NCI-H1092 (cell line): ENCODE measurements at places on chromosomes 5 and 9.

DNA sequence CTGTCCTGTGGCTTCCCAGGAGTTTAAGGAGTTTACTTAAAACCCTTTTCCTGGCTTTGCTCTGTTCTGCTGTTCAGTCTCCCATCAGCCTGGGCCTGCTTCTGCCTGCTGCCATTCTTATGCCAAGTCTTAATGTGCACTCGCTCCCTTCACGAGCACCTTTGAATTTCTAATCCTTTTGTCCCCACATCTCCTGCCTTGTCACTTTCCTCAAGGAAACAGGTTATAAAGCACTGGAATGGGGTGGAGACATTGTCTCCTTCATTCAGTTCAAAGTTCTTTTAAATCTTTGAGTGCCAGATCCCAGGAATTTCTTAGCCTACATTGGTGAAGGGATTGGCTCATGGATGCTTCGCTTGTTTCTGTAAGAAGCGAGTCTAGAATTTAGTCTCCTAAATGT is 87.2 kb upstream of the LIFR start:
- DNase-seq = no peak

DNA sequence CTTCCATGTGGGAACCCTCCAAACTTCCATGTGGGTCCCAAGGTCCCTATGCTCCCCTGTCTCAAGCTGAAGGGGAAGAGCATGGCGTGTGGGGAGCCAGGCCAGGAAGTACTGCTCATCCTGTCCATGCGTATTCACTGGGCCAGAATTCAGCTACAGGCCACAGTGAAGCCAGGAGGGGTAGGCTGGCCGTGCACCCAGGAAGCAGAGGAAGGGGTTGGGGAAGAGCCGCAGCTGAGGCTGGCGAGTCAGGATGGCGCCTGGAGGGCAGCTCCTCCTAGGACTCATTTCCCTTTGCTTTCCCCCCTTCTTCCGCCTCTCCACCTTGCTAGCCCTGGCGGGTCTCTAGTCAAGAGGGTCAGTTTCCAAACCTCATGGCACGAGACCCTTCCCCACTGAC is 57.4 kb downstream of the ROPN1L start:
- DNase-seq = no peak

- no peak for DNase-seq
These were observed 341.8 kb downstream of the NFIB start for GRCh38 chr9:13971966-13972655.

- no peak for DNase-seq
These were observed 49.2 kb upstream of the SLC44A1 start for GRCh38 chr9:105195259-105195658.

DNA sequence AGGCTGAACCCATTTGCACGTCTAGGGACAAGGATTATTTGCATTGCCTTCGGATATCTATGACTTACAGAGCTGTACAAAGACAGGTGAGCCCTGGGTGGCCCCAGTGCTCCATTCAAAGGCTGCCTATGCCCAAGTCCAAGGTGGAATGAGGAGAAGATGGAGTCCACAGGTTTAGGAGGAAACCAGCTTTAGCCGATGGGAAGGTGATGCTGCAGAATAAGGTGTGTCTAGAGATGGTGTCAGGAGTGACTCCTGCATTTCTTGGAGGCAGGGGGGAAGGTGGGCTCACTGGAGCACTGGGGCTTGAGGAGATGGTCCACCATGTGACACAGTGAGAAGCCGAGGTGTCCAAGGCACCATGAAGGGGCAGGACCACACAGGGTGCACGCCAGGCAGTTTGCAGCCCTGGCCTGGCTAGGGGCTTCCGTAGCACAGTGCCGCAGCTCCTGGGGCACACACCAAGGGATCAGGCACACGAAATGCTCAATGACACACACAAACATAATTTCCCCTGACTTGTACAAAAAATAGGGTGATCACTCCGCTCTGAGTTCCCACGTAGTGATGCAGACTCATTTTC is 32.1 kb downstream of the SEMA4D start:
- no peak for DNase-seq

GRCh38 chr5:150167908-150168307 is 1.3 kb downstream of the CDX1 start:
- no peak for DNase-seq

DNA sequence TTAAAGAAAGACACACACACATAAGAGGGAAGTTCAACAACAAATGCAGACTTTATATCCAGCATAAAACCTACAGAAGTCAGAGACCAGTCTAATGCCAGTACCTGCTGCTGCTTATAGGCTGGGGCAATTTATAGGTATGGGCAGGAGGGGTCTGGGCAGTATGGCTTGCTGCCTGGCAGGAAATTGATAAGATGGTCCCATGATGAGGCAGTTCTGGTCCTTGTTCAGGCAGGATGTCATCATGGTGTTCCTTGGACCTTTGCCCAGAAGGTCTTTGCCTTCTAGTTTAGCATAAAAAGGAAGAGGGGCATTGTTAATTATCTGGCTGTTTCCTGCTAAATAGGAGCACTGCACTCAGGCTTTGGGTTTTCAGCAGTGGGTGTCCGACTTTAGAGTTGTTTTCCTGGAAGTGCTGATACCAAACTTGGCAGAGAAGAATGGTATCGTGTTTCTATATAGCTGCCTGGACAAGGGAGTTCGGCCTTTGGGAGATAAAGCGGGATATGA is 10.4 kb upstream of the PDCD1LG2 start:
- peak; percentile 61 for DNase-seq

DNA sequence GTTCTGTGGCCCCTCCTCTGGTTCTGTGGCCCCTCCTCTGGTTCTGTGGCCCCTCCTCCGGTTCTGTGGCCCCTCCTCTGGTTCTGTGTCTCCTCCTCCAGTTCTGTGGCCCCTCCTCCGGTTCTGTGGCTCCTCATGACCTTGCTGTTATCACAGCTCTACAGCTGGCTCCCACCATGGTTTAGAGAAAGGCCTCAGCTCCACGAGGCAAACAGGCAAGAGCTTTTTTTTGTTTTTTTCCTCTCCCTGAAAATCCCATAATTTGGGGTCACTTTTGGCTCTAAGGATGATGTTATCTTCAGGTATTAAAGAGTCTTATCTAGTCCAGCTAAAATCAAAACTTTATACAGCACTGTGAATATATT is 31.8 kb downstream of the C5orf15 start:
- no peak for DNase-seq

DNA sequence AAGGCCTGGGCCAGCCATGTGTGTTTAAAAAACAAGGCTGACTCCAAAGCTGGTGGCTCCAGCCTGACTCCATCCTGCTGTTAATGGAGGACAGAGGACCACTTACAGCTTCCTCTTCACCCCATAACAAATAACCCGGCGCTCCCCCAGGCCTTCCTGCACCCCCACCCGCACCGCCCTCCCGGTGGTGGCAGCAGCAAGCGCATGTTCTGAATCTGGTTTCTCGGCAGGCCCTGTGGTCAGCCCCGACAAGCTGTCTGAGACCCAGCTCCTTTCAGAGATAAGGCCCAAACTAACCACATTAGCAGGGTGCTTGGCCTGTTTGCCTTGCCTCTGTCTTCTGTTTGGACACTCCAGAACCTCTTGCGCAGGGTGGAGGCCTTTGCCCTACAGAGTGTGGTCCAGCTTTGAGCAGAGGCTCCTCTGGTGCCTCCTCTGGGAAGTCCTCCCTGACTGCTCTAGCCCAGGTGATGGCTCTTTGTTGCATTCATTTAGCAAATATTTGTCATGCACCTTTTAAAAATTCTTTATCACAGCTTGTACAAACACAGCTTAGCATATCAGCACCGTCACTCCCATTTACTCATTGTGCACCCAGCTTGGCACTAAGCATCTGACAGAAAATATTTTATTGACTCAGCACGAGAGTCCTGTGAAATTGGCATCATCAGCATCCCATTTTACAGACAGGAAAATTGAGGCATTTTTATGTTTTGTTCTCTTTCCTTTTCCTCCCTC is 78.4 kb downstream of the NDFIP1 start:
- DNase-seq = no peak

- DNase-seq = no peak
These were observed 75.8 kb upstream of the ADRB2 start for GRCh38 chr5:148750614-148751013.

DNA sequence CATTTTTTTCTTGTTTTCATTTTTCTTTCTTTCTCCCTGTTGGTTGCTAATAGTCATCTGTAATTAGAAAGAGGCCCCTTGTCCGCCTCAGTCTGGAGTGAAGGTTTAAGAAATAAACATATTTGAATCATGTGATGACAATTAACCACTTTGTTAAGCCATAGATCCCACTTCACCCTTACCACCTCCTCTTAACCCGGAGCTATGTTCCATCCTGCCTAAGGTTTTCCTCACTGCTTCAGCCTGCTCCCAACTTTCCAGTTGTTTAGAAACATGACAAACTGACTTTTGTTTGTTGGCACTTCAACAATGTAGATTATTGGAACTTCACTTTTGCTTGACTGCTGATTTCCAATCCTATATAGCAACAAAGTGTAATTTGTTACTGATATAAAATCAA is 37.4 kb upstream of the SSBP2 start:
- DNase-seq = no peak

DNA sequence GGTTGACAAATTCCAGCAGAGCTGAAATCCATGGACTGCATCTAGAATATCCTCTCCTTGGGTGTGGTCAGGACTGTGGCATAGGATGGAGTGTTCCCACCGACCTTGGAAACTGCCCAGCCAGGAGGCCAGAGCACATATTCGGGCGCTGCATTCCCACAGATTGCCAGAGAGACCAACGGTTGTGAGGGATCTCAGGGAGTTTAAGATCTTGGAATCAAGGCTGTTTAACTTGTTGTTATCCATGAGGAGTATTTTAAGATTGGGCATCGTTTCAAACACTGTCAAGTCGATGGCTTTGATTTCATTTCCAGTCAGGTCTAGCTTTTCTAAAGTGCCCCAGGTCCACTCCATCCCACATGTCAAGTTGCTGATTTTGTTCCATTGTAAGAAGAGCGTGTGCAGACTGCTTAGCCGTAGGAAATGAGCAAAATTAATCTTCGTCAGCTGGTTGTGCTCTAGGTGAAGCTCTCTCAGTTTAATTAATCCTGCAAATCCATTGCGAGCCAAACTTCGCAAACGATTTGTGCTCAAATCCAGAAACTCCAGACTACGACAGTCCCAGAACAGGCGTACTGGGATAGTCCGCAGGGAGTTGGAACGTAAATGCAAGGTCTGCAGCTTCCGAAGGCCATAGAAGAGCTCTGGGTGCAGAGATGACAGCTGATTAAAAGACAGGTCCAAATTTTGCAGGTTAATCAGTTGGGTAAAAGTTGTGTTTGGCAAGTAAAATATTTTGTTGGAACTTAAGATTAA is 1.5 kb downstream of the LRRTM2 start:
- no peak for DNase-seq

GRCh38 chr9:33017283-33018041 is 7.6 kb upstream of the DNAJA1 start:
- DNase-seq = no peak

- DNase-seq = no peak
These were observed 344.1 kb downstream of the TMEM38B start for GRCh38 chr9:106038266-106039001.

DNA sequence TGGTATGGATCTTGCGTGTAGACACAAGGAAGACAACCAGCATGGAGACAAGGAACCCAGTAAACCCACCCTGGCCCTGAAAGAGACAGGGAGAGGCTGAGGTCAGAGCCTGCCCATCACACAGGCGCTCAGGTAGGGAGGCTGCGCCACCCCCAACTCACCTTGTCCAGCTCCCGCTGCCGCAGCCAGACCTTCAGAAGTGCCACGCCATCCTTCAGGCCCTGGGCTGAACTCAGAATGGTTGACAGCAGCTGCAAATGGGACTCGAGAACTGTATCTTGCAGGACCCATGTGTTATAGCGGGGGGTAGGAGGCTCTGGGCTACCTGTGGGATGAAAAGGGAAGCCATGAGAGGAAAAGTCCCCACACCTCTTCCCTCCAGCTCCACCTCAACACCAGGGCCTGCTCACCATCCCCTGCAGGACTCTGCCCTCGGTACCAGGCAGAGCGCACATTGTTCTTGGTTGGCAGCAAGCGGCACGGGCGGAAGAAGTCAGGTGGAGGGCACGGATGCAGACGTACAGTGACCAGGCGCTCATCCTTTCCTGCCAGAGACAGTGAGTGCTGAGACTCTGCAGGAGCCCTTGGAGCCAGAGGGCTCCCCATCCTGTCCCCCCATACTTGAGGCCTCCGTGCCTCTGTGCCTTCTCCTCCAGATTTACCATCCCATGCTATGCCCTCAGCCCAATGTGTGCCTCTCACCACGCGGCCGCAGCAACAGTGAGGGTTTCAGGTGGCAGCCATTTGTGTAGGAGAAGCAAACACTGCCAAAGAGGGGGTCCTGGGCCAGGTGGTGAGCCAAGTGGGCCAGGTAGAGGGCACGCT is 4.7 kb downstream of the NOL6 start:
- DNase-seq = no peak

DNA sequence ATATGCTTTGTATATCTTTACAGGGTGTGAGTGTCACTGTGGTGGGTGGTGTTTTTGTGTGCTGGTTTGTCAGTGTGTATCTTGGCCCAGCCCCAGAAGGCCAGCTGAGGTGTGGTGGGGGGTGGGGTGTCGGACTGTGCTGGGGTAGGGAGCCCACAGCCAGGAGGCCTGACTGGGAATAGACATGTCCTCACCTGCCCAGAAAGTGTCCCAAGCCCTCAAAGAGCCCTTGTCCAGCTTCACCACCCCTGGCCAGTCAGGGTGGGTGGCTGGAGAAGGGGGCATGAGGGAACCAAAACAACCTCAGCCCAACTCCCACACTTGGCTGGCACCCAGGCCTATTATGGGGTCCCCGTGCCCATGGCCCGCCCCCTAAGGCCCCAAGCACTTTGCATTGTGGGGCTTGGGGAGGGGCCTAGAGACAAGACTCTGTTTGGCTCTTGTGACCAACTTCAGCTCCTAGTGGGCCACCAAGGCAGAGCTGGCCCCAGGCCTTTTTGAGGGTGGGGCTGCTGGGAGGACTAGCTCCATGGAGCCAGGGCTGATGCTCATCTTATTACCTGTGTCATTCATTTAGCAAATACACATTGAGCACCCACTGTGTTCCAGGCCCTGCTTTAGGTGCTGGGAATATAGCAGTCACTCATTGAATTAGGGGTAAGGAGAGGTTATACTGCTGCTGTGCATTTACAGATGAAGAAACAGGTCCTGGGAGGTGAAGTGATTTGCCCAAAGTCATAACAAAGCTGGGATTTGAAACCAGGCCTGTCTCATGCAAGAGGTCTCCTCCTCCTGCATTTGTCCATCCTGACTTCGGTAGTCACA is 56.2 kb upstream of the PSD2 start:
- DNase-seq = no peak

GRCh38 chr5:132283423-132284043 is 10.7 kb upstream of the SLC22A4 start:
- DNase-seq = no peak

- DNase-seq = no peak
These were observed 62.6 kb downstream of the IL31RA start for GRCh38 chr5:55913466-55914413.

GRCh38 chr5:65015767-65016166 is 247.0 kb downstream of the CWC27 start:
- no peak for DNase-seq
